ENCODE measurements at places on chromosomes 2 and 18. TPM values are rescaled to one million over a fixed set of nuclear protein-coding genes. Genes with fewer than 3 reads are reported as not detected.

DNA sequence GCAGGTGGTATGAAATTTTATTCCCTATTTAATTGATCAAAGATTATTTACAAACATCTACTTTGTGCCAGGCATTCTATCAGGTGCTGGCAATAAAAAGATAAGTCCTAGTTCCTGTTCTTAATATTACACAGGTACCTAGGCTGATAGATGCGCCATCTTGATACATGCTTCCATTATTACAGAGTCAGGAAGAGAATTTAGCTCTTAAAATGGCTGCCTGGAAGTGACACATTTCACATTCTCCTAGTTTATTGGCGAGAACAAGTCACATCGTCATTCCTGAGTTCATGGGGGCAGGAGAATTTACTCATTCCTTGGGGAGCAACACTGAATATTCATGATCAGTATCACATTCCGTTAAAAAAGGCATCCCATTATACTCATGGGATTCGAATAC, 1.1 kb upstream of the DARS1 start:
- DNase-seq: no peak
- H3K27me3 ChIP-seq: no peaks in the 10 kb centered on the region
- no peak overlapping the region for H3K27ac ChIP-seq
- peaks cover 20% of the 10 kb centered on the region for H3K4me1 ChIP-seq

- H3K36me3 ChIP-seq: no peaks in the 10 kb centered on the region
- no peak for DNase-seq
- no peak overlapping the region for H3K4me3 ChIP-seq
- no peaks in the 10 kb centered on the region for H3K4me1 ChIP-seq
Measured at GRCh38 chr2:241040081-241040803, 41.8 kb downstream of the SNED1 start.

Gene SPIRE1
- 34.9 TPM for total RNA-seq

Gene NCL
- 999 TPM for total RNA-seq

Gene RSAD2
- 1.0 TPM for total RNA-seq

DNA sequence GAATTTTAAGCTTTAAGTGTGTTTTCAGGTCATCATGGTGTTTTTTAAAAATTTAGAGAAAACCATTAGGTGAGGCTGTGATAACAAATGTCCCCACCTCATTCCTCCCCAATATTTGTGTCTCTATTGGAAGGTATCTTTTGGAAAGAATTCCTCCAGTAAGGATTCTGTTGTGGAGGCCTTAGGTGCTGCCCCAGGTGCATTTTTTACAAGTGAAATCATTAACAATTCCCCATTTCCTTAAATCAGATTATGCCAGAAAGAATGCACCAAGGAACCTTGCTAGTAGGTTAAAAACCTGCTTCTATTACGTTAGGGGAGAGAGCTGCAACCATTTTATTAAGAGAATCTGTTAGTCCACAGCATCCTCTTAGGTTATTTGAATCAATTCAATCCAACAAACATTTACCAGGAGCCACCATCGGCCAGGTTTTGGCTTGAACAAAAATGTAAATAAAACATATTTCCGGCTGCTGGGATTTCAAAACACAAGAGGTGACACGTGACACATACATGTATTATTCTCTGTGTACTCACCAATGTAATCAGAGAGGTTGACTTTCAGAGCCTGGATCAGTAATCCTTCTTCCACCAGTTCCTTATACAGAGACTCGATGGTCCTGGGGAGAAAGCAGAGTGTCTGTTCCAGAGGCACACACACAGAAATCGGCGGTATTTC, 112.5 kb upstream of the ASB18 start:
- DNase-seq: no peak
- H3K4me1 ChIP-seq: no peaks in the 10 kb centered on the region
- no peak overlapping the region for H3K4me3 ChIP-seq
- no peak overlapping the region for H3K27ac ChIP-seq
- peaks cover 2% of the 10 kb centered on the region for H3K36me3 ChIP-seq

Gene ALLC
- not detected for total RNA-seq

GRCh38 chr2:37365669-37366068, 21.2 kb downstream of the QPCT start:
- no peak overlapping the region for H3K4me3 ChIP-seq
- DNase-seq: no peak
- H3K4me1 ChIP-seq: no peaks in the 10 kb centered on the region

DNA sequence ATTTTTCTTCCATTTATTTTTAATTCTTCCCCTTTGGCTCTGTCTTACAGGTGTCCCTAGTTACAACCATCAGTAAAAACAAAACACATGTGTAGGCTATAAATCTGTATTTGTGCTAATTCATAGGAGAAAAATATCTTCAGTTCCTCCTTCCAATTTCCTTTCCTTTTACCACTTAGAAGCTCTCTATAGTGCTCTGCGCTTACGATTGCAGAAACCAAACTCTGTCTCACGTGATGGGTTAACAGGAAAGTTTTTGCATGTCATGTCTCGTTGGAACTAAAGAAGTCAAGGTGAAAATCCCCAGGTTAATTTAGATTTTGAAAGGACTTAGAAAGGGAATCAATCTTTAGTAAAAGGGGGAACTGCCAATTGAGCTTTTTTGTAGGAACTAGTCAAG, 1390.5 kb upstream of the ZEB2 start:
- peaks cover 2% of the 10 kb centered on the region for H3K36me3 ChIP-seq
- no peak overlapping the region for H3K4me3 ChIP-seq
- H3K27me3 ChIP-seq: no peaks in the 10 kb centered on the region

GRCh38 chr2:70258532-70258875, 567 bp downstream of the PCYOX1 start:
- H3K36me3 ChIP-seq: no peaks in the 10 kb centered on the region
- peak overlapping the region; percentile 90 for H3K4me3 ChIP-seq
- no peak for DNase-seq
- H3K27me3 ChIP-seq: no peaks in the 10 kb centered on the region

DNA sequence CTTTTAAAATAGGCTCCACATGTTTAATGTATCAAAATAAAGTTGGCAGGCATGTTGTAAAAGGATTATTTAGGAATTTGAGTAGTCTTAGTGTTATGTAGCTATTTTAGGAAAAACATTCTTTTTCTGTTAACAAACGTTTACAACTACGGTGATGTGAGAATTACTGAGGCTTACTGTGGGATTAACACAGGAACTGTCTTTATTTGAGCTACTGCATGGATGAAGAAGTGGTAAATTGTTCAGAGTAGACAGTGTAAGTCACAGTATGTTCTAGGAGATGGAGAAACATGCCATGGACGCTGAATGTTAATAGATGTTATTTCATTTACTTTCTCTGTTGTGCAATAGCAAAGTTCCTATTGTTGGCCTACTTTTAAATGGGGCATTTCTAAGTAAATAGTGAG, 1.6 kb downstream of the PPM1B start:
- peaks cover 11% of the 10 kb centered on the region for H3K36me3 ChIP-seq
- peaks cover 2% of the 10 kb centered on the region for H3K27me3 ChIP-seq
- no peak overlapping the region for H3K27ac ChIP-seq
- H3K4me3 ChIP-seq: peak overlapping the region; percentile 89
- no peak for DNase-seq

Gene IMPACT
- 32.7 TPM for total RNA-seq

DNA sequence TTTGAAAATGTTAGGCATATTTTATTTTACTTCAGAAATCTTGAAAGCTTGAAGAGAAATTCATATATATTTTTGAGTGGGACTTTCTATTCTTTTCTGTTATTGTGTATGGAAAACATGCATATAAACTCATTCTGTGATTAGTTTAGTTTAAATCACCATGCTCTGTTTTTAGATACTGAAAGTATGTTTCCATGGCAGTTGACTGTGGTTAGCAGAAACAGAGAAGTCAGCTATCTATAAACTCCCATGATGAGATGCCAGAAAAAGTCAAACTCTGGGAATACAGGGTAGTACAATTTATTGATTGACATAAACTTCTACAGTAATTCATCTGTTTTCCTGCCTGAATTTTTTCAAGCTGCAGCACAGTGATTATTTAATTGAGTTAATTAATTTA, 905.3 kb upstream of the VRK2 start:
- H3K4me1 ChIP-seq: no peaks in the 10 kb centered on the region
- no peak for DNase-seq
- no peak overlapping the region for H3K4me3 ChIP-seq
- no peak overlapping the region for H3K27ac ChIP-seq

DNA sequence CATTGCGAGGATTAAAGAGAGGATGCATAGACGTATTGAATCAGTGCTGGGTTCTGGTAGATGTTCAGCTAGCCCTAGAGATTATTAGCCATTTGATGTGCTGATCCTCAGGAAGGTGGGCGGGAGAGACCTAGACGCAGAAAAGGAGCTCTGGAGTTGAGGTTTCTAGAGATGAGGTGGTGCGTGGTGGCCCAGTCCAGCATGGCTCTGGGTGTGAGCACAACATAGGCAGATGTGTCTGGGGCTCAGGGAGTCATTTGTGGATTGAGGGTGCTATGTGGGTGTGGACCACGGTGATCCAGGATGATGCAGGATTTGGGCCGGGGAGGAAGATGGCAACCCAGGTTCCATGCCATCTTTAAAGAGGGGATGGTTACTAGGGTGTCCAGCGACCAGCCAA, 102.1 kb downstream of the NEDD4L start:
- no peaks in the 10 kb centered on the region for H3K36me3 ChIP-seq
- H3K4me1 ChIP-seq: peaks cover 38% of the 10 kb centered on the region
- no peaks in the 10 kb centered on the region for H3K27me3 ChIP-seq
- no peak overlapping the region for H3K4me3 ChIP-seq
- no peak for DNase-seq

GRCh38 chr2:13686262-13686661, 946.3 kb upstream of the LRATD1 start:
- no peak overlapping the region for H3K4me3 ChIP-seq
- DNase-seq: no peak
- peaks cover 4% of the 10 kb centered on the region for H3K36me3 ChIP-seq
- peaks cover 4% of the 10 kb centered on the region for H3K4me1 ChIP-seq

GRCh38 chr2:226839951-226840350, 4.1 kb downstream of the RHBDD1 start:
- H3K27ac ChIP-seq: no peak overlapping the region
- peaks cover 32% of the 10 kb centered on the region for H3K36me3 ChIP-seq
- H3K27me3 ChIP-seq: no peaks in the 10 kb centered on the region
- peaks cover 32% of the 10 kb centered on the region for H3K4me1 ChIP-seq
- H3K4me3 ChIP-seq: no peak overlapping the region
- DNase-seq: no peak

DNA sequence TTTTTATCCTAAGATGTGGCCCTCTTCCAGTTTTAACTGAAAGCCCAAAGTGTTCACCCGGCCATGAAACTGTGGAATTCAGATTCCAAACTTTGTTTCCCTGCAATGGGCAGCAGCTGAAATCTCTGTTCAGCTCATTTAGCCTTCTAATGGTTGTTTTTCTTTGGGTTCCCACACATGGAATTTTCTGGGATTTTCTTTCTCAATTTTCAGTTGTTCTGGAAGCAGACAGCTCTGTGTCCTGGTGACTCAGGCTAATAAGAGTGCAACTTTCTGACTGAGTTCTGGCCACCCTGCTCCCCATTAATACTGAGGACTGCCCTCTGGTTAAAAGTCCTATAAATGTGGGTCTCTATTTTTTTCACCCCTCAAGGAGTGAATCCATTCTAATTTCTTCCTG, 78.5 kb downstream of the PMS1 start:
- H3K36me3 ChIP-seq: peaks cover 7% of the 10 kb centered on the region
- DNase-seq: no peak
- no peaks in the 10 kb centered on the region for H3K27me3 ChIP-seq
- H3K4me1 ChIP-seq: no peaks in the 10 kb centered on the region

Gene TMEM198
- total RNA-seq: 16.4 TPM

DNA sequence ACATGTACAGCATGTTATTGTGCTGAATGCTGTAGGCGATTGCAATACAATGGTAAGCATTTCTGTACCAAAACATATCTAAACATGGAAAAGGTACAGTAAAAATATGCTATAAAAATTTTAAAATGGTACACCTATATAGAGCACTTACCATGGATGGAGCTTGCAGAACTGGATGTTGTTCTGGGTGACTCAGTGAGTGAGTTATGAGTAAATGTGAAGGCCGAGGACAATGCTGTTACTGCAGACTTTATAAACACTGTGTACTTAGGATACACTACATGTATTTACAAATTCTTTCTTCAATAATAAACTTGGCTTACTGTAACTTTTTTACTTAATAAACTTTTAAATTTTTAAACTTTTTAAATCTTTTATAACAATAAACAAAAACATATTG, 473.4 kb upstream of the UBE2E3 start:
- DNase-seq: no peak
- no peak overlapping the region for H3K4me3 ChIP-seq
- H3K27ac ChIP-seq: no peak overlapping the region
- no peaks in the 10 kb centered on the region for H3K4me1 ChIP-seq

Gene CYRIA
- total RNA-seq: 10.2 TPM

Data from neural crest cell (in vitro differentiated cells).